ENCODE measurements at places on chromosomes 7 and 10.

DNA sequence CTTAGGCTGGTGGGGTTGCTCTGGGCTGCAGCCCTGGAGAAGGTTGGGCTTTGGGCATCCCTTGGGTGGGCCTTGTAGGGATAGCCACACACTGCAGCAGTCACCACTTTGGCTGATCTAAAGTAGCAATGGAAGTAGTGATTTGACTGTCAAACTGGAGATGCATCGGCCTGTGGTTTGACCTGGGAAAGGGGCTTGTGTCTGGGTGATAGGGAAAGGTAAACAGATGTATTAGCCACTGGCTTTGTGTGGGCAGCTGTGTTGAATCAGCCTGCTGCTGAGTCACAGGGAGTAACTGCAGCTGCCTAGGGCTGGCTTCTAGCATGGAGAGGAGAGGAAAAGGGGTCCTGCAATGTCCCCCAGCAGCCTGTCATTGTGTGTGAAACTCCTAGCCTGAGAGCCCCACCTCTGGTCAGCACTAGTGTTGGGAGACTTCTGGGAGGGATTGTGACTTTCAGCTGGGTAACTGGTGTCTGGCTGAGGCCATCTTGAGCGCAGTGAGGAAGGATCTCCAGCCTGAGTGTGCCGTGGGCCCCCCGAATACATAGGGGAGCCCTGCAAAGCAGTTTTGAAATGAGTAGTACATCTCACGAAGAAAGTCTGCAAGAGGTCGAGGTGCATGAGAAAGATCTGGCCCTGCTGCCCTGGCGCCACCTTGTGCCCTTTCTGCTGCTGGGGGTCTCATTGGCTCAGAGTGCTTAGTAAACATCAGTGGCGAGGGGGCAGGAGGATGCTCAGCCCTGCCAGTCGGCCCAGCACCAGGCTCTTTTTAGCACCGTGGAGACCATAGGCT, 117.3 kb downstream of the FANK1 start:
- DNase-seq = no peak

DNA sequence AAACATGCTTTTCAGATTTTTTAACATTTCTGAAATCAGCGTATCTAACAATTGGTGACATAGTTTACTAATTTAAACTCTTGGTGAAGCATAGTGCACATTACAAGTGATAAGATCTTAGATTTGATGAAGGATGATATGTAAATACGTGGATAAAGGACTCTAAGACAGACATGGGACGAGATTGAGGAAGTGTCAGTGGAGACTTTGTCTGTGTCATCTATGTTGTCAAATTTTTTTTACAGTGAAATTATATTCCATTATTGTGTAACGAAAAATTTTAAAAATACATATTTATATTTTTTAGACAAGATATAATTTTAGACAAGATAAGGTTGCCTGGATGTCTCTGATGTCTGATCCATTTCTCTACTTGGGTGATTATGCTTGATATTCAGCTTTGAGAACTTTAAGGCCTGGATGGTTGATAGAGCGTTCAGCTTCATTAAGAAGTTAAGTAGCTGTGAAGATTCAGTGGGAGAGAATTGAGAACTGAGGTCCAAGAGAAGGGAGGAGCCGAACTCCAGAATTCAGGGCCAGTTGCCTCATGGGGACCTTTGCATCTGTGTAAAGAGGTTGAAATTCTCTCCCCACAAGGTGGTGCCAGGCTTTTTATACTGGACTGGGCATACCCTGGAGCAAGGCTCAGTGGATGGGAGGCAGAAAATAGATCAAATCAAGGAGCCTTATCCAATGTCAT, 62.7 kb downstream of the KAT6B start:
- DNase-seq = no peak

- DNase-seq = no peak
Observed at GRCh38 chr10:1571587-1572237, 165.6 kb downstream of the ADARB2 start.

DNA sequence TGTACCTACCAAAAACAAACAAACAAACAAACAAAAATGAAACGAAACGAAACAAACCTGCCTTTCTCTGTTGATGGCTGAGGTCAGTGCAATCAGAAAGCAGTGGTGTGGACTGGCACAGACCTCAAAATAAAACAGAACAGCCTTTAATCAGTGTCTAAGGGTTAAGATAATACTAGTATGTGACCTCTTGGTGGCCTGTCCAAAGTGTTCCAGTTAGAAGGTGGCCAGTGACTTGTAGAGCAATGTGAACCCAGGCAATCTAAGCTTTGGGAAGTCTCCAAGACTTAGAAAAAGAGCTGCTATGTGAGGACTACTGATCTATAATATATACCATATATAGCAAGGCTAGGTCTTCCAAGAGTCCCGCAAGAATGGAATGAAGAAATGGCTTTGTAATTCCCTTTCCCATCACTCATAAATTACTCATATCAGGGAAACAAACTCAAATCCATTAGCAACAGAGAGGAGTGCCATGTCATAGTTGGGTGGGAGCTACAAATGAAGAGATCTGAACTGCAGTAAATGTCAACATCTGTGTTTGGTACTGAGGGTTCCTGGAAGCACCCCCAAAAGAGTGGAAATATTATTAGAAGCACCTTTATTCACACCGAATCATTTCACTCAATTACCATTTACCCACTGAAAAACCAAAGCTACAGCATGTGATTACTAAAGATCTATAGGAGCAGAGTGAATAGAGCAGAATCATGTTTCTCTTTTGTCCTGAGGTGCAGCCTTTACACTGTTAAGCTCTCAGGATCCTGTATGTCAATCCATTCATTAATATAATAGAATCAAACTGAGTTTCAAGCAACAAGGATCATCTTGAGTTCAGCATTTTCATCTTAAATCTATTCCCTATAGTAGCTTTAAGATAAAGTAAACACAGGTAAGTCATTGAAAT, 28.0 kb downstream of the ABLIM1 start:
- no peak for DNase-seq

GRCh38 chr7:27180431-27181420, 4.3 kb downstream of the HOXA11 start:
- no peak for DNase-seq

DNA sequence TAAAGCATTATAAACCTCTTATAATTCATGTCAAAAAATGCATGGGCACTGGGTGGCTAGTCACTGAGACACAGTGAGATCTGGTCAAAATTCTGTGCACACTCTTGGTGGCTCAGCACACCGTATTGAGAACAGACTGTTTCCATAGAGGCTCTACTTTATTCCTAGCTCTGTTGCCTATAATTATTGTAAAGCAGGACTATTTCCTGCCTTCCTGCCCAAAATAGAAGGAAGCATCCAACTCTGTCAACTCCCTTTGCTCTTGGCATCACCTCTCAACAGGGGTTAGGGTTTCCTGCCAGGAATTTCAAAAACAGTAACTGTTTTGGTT, 45.1 kb downstream of the PTN start:
- no peak for DNase-seq

DNA sequence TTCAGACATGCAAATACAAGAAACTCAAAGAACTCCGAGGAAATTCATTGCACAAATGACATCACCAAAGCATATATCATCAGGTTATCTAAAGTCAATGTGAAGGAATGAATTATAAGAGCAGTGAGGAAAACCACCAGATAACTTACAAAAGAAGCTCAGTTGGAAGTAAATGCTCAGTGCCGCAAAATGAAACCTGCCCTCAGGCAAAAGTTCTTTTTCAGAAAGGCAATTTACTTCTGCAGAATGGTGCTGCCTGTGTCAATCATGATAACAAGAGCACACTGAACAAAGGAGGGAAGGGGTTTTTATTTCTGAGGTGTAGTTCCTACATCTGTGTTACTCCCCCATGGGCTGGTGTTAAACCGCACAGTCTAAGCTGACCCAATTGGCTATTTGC, 550.6 kb upstream of the SEMA3D start:
- no peak for DNase-seq

DNA sequence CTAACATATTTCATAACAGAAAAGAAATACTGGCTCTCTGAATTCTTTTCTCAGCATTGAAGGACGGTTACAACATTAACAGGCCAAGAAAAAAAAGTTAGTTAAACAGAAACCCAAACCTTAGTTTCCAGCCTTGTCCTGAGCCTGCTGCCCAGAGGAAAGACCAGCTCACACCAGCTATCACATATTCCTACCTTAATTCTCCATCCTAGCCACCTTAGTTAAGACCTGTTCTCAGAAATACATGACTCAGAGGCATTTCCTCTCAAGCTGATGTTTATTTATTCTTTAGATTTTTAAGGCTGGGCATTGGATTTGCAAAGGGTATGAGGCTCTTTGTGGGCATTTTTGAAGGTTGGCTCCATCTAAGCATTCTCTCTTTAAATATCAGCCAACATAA, 34.3 kb upstream of the ADAM12 start:
- DNase-seq = no peak

DNA sequence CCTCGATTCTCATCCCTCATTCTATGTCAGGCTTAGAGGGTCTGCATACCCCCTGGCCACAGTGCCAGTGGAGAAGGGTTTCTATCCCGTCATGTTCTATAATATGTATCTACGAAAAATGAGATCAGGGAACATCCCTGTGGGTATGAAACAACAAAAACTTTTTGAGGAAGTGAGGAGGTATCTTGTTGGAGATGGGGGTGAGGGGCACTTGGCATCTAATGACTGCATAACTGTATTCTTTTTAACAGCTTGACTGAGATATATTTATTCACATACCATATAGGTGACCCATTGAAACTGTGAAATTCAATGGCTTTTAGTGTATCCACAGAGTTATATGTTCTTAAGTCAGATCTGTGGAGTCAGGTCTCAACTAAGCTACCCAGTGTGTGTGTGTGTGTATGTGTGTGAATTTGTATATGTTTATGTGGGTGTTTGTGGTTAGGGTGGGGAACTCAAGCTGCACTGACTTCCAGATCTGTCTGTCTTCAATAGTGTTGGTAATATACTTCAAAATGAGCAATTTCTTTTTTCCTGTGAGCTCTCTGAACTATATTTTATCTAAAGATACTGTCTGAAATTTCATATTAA, 528.9 kb downstream of the CNTNAP2 start:
- no peak for DNase-seq

- DNase-seq = no peak
Observed at GRCh38 chr10:94324609-94325233, 38.0 kb downstream of the NOC3L start.

Measured in effector memory CD4-positive, alpha-beta T cell (primary cell).